ENCODE measurements at places on chromosomes 3 and 15.

GRCh38 chr3:194777729-194778128 lies 92.0 kb downstream of the FAM43A start:
- DNase-seq: no peak

GRCh38 chr15:70664494-70664893 lies 98.9 kb downstream of the UACA start:
- no peak for DNase-seq

DNA sequence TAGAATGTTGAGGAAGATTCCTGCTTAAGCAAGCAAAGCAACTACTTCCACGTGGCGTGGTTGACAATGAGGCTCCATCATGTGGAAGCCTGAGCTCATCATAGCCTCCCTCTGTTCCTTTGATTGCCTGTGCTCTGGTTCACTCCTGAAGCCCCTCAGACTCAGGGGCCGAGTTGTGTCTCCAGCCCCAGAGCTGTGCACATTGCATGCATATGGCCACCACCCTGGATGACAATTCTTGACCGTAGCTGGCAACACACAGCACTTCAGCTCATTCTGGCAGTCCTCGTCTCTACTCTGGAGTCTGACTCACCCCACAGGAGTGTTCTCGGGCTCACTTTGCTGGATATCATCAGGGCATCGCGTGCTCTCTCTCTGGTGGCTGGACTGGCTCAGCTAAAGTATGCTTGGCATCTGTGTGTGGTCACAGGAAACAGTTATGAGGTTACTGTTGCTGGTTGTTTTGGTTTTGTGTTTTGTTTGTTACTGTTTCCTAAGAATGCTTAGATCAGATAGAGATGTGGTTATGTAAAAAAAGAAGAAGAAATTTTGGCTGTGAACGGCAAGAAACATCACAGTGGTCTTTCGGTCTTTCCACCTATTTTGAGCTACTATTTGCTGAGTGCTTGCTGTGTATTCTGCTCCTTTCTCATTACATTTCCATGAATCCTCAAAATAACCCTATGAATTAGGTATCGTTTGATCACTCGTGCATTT lies 41.6 kb upstream of the MRPS22 start:
- no peak for DNase-seq

DNA sequence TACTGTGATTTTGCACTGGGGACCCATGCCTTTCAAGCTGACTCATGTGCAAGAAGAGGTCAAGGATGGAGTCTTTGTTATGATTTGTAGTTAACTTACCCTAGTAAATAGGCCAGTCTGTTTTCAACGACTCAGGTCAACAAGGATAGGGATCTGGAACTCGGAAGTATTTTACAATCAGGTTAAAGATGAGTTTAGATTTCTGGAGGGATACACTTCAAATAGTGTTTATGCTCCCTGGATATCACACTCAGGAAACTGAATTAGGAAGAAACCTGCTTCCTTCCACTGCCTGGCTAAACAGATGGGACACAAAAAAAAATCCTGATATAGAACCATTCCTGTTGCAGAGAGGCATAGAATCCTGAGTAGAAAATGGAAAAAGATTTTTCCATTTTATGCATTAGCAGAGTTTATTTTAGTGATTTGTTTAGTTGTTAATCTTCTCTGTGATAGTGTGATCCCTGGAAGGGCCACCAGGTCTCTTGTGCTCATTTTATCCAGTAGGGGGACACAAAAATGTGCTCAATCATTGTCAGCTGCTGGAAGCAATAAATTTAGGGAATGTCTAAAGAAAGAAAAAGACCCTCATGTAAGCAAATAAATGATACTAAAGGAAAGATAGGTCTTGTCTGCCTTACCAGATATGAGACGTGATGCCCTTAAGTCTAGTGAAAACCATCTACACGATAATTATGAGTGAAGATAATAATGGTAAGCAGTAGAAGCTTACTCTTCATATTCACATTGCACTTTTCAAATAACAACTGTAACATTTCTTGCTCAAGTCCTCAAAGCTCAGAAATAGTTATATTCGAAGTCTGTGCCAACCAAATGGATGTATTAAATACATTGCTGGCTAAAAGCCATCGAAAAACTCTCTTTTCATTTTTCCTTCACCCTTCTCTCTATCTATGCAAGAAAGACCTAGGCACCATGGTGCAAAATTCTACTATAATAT lies 452.1 kb upstream of the KCNMB2 start:
- no peak for DNase-seq

DNA sequence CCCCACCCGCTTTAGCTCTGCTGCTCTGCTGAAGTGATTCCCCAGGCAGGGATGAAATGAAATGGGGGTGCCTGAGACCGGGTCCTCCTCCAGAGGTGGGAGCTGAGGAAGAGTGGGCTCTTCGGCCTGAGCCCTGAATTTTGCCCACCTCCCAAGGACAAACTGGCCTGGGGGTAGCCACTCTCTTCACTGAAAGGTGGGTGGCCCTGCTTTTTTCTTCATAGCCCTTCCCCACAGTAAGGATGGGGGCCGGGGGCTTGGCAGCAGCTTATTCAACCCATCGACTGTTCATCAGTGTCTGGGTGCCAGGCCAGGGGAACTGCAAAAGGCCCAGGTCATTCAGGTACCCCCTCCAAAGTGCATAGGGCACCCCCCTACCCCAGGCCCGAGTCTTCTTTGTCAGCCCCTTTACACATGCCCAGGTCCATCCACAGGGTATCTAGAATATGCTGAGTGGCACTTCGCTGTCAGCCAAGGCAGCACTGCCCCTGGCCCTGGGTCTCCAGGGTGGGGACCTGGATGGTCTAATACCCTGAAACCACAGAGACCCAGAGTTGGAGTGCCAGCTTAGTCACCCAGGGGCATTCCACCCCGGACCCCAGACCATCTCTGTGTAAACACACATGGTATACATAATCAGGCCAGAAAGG lies 7.9 kb downstream of the SCN5A start:
- DNase-seq: no peak

DNA sequence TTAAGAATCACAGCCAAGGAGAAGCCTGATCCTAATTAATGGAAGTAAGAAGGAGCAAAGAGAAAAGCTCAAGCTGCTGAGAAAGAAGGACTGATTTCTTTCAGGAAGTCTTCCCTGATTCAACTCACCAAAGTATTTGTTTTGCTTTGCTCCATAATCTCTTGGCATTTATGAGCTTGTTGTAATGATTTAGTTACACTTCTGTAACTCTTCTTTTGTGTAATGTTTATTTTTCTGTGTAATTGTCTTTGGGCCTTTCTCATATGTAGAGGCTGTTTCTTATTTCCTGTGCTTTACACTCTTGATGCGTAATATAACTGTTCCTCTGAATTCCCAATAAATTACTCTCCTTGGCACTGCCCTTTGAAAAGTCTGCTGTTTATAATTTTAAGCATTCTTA lies 80.0 kb downstream of the COL6A5 start:
- DNase-seq: no peak

DNA sequence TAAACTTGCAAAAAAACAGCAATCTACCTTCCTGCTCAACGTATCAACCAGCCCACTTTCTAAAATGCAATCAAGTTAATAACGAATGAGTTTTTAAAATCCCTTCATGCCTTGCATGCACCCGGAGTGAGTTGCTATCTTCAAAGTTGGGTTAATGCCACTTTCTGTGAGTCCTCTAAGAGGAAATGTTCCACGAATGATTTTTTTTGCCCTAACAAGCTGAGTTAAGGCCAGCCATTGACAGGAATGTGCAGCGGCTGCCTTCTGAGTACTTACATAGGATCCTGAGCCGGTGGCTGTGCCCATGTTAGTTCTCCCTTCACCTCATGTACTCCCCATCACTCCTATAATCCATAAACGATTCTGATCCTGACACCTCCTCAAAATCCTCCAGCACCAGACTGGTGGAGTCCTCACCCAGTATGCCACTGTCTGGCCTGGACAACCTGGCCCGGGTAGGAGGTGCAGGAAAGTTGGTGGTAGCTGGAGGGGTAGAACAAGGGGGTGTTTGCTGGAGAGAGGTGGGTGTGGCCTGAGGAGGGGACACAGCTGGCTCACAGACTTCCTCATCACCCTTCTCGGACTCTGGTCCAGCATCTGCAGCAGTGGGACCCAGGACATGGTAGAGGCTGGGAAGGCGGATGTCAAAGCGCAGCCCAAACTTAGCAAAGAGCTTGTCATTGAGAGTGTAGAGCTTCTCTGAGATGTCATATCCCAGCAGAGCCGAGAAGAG lies 12.4 kb downstream of the POPDC2 start:
- DNase-seq: no peak

DNA sequence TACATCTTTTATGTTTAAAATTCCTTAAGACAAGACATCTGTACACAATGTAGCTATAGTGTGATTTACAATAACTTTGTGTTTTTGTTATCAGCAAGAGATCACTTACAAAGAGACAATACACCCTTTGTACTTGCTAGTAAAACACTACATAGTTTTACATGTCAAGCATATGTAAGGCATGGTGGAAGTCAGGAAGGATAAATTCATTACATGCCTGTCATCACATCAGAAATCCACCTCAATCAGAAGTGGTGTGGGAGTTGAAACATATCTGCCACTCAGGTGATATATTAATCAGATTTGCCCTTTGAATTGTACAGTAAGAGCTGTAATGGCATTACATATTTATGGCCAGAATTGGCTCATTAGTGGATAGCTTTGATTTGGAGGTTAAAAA lies 95.5 kb downstream of the MBNL1 start:
- DNase-seq: no peak

DNA sequence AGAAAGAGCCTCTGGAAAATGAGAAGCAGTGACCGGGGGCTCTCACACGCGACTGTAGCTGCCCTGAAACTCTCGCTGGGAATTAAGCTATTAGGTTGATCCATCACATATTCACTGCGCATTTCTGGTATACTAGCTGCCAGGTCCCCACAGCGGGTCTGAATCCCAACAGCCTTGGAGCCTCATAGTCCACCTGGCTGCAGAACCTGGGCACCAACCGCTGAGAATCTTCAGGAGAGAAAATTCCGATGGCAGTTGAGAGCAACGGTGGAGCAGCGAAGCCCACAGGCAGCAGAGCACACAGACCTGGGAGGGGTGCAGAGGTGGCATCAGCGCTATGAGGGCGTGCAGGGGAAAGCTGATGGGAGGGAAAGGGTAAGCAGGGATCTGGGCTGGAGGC lies 75.1 kb downstream of the FAM174B start:
- DNase-seq: no peak
